ENCODE measurements at places on chromosomes 16 and 17.

GRCh38 chr17:43599835-43600234 lies 53.7 kb upstream of the ETV4 start:
- DNase-seq, result no peak

DNA sequence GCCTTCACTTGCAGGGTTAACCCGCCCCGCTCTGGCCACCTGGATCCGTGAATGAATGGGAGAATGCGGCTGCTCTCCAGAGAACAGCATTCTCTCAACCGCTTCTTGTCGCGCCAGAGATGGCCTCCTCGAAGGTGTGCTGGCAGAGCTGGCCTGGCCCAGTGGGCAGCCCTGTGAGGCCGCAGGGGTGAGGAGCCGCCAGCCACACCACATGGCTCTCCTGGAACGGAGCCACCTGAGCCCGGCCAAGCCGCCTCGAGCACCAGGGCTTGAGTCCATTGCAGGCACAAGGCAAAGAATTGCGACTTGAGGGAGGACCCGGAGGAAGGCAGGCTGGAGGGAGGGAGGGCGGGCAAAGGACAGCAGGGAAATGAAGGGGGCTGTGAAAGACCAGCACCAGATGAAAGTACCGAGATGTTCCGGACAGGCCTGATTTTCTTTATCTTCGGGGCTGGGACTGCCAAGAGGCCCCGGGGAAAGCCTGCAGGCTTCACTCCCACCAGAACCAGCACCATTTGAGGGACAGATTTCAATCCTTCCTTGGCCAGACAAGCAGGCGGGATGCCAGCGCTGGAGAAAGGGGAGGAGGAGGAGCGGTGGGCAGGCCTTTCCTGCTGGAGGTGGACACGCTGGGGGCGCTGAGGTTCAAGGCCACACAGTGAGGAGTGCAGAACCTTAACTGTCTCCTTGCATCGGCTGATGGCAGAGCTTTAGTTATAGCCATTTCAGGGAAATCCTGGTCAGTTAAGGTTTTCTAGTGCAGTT lies 69.4 kb downstream of the MRC2 start:
- no peak for DNase-seq

GRCh38 chr17:57864273-57864672 lies 14.4 kb upstream of the MRPS23 start:
- no peak for DNase-seq

- DNase-seq, result no peak
These were observed 43.2 kb upstream of the MRPS23 start for GRCh38 chr17:57892820-57893595.

GRCh38 chr16:82081264-82081663 lies 46.2 kb downstream of the HSD17B2 start:
- DNase-seq, result no peak

DNA sequence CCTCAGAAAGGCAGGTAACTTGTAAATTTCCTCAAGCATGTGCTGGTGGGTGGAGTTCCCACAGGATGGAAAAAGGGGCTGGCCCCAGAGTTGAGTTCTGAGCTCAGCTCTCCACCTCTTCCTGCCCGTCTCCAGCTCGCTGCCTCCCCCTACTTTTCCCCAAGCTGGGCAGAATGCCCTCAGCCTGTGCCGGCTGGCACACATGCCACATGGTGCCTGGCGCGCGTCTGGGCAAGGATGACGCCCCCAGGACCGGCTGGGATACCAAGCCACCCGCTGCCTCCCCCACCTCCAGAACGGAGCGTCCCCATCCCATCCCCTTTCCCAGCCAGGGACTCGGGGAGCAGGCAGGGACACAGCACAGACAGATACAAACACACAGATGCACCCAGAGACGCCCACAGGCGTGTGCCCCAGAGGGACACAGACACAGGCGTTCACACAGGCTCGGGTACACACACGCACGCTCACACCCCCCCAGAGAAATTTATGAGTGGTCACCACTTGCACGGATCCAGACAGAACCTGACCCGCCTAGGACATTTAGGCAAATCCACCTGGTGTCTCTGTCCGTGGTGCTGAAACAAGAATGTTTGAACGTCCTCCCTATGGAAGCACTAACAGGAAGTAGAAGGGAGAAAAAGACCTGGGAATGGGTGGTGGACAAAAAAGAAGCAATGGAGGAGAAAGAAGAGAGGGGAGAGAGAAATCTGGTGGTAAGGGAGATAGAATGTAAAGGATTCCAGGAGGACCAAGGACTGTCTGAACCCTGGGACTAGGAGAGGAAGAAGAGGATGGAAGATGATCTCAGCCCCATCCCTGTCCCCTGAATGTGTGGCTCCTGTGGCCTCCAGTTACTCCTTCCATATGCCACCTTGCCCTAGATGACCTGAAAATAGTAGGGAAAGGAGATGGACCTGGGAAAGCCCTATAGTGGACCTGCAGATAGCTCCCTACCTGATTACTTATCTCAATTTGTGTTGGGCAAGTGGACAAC lies 15.5 kb downstream of the NEUROD2 start:
- DNase-seq, result peak; percentile 62

DNA sequence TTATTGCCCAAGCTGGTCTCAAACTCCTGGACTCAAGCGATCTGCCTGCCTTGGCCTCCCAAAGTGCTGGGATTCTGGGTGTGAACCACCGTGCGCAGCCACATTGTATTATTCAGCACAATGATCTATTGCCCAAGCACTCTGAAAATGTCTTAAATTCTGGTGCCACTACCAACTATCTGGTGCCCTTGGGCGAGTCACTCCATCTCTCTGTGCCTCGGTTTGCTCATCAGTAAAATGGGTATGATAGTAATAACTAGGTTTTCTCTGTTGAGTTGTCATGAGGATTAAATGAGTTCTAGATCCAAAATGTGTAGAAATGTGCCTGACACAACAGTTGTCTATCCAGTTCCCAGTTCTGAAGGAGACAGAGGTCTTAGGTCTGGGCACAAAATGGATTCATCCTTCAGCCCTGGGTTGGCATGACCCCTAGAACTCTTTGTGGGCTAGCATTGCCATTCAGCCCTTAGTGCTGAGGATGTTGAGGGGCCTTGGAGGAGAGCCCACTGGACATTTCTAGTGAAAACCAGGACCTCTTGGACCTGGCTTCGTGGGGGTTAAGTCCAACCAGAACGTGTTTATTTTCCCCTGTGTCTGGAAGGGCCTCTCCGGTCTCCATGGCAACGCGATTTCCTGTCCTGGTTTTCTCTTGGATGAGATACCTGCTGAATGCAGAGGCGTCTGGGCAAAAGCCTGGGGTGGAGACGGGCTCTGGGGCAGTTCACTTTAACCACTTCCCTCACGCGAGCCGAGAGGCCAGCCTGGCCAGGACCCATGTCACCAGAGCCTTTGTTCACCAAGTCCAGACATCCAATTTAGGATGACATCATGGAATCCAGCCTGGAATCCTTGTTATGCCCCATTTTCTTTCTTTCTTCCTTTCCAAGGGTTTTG lies 43.7 kb upstream of the TNRC6A start:
- no peak for DNase-seq

- DNase-seq, result no peak
These were observed 25.7 kb downstream of the RAB11FIP4 start for GRCh38 chr17:31417051-31417792.

GRCh38 chr16:81816351-81816750 lies 37.3 kb downstream of the PLCG2 start:
- no peak for DNase-seq

DNA sequence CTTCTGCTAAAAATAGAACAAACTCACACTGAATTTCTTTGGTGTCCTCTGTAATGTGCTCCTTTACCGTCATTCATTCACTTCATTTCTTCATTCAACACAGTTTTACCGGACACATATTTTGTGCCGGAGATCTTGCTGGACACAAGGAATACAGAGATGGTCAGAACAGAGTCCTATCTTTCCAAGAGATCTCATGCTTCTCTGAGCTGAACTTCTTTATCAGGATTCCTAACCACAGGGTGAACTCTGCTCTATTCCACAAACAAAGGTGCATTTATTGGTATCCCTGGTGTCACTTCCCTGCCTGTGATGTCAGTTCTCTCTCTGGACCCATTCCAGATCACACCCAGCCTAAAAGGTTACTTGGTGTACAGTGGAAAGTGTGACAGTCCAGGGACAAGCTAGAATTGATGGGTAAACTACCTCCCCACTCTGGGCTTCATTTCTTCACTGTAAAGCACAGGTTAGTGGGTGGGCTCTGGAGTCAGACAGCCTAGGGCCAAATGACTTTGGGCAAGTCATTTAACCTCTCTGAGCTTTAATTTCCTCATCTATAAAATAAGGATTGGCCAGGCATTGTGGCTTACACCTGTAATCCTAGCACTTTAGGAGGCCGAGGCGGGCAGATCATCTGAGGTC lies 4.2 kb downstream of the IFI35 start:
- DNase-seq, result no peak

DNA sequence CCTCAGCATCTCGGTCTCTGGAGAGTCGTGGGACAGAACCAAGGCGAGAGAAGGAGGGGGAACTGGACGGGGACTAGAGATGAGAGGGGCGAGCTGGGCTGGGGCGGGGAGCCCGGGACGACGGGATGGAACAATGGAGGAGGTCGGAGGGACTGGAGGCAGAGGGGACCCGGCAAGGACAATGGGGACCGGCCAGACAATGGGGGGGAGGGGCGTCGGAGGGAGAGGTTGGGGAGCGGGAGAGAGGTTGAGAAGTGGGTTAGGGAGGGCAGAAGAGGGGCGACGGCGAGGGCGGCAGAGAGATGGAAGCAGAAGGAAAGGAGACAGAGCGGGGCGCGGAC lies 719 bp downstream of the NGFR start:
- DNase-seq, result no peak

DNA sequence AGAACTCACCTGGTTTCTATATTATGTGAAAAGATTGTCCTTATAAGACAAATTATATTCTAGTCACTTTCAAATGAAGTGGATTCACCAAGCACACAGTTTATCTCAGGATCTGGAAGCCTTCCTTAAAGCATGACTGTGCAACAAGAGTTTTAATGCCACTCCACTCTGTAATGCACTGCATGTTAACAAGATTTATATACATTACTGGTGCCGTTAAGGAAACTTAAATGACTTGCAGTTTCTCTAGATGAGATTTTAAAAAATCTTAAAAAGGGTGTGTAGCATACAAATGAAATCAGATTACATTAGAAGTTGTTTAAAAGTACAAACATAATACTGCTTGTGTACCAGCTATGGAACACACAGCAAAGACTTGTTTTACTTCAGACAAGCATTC lies 150.8 kb downstream of the SNX11 start:
- no peak for DNase-seq

DNA sequence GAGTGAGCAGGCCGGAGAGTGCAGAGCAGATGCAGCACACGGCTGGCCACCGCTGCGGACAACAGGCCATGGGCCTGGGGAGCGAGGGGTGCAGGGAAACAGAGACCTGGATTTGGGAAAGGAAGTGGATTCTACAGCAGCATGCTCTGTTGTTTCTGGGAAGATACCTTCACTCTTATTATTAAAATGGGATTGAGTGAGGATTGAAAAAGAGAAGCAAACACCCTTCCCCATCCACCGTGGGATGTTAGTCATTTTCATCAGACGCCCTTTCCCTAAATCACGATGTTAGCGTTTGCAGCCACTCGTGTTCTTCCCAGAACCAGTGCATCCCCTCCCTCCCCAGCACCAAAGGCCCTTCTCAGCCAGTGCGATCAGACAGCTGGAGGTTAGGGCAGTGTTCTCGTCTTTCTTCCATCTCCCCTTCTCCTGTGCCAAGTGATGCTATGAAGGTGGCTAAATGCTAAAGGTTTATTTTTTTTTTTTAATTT lies 196.5 kb upstream of the CHMP6 start:
- no peak for DNase-seq

DNA sequence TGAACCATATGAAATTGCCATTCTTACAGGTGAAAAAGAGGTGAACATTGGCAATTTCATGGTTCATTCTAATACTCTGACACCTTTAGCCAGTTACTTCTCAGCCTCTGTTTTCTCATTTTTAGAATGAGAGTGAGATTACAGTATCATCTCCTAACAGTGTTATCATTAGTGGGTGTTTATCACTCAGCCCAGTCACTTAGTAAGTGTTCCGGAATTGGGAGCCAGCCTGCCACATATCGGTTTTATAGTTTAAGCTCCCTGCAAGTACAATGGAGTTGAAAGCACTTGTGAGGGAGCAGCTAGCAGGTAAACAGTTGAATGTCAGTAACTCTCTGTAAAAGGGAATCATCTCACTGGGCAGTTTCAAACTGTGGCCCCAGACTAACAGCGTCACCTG lies 583.1 kb upstream of the HSBP1 start:
- no peak for DNase-seq

DNA sequence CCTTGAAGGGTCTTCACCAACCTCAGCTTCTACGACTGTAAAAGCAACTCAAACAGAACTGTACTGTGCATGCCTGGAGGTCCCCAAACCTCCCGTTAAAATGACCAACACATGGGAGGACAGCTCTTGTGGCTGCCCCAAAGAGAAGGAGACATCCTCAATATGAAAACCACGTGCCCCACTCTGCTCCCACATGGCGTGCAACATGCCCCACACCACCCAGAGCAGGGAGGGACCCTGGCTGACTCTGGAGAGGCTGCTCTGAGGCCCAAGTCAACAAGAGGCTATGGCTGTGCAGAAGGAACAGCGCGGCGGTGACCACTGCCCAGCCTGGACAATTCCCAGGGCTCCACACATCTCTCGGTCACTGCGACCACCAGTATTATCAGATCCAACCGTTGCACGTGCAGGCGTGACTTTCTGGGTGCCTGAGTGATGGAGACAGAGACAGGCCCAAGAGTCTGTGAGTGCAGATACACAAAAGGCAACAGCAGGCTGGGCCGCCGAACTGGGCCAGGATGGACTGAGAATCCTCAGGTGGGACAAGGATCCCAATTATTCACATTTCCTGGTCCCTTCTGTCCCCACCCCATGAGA lies 1.4 kb downstream of the PLD6 start:
- no peak for DNase-seq

DNA sequence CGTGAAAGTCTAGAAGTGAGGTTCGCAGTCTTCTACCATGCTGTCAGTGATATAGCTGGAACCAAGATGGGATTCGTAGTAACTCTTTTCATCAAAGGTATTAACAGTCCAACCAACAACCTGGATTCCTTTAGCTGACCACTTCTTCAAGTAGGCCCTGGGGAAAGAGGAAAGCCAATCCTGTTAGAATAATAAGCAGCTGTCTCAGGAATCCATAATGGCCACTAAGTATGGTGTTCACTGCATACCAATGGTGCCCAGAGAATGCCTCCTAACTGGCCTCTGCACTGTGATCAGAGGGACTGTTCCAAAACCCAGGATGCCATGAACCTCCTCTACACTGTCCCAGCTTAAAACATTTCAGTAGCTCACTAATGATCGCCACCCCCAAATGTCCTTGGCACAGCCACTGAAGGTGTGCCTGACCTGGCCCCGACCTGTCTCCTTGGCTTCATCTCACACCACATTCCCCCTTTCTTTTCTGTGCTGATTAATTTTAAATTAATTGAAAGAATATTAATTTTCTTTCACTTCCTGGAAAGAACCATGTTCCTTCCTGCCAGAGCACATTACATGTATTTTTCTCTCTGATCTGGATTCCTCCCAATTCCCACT lies 18.3 kb downstream of the GDE1 start:
- no peak for DNase-seq

- DNase-seq, result no peak
These were observed 6.3 kb downstream of the UBE2O start for GRCh38 chr17:76446449-76447231.

GRCh38 chr17:73058022-73058421 lies 34.5 kb downstream of the SLC39A11 start:
- no peak for DNase-seq

GRCh38 chr16:87809150-87809902 lies 43.5 kb upstream of the KLHDC4 start:
- DNase-seq, result peak; percentile 73
